ENCODE measurements at places on chromosomes 2 and 18. TPM values are rescaled to one million over a fixed set of nuclear protein-coding genes. Genes with fewer than 3 reads are reported as not detected.

KLHL14 gene
- 0.43 TPM for total RNA-seq

GYPC gene
- total RNA-seq: 444 TPM

RSAD2 gene
- 0.48 TPM for total RNA-seq

GAREM1 gene
- 6.9 TPM for total RNA-seq

OSR1 gene
- not detected for total RNA-seq

TFPI gene
- total RNA-seq: 15.3 TPM

HOXD8 gene
- 14.5 TPM for total RNA-seq

NTSR2 gene
- not detected for total RNA-seq

PCARE gene
- not detected for total RNA-seq

MC5R gene
- not detected for total RNA-seq

FIGN gene
- total RNA-seq: 2.3 TPM

ELOA2 gene
- total RNA-seq: not detected

IL37 gene
- not detected for total RNA-seq

IL1RL1 gene
- not detected for total RNA-seq

ABCG8 gene
- total RNA-seq: not detected

LRRC30 gene
- not detected for total RNA-seq

PIAS2 gene
- 32.3 TPM for total RNA-seq

SNTG2 gene
- not detected for total RNA-seq

DCTN1 gene
- 139 TPM for total RNA-seq

SPC25 gene
- 13.9 TPM for total RNA-seq

KCNIP3 gene
- total RNA-seq: 18.1 TPM

GPAT2 gene
- total RNA-seq: not detected

HRH4 gene
- total RNA-seq: not detected

TRIB2 gene
- 145 TPM for total RNA-seq

All from SK-MEL-5 (cell line).